OCI-LY7 (cell line): ENCODE measurements at places on chromosomes 7 and 10. TPM values are rescaled to one million over a fixed set of nuclear protein-coding genes. Genes with fewer than 3 reads are reported as not detected.

DNA sequence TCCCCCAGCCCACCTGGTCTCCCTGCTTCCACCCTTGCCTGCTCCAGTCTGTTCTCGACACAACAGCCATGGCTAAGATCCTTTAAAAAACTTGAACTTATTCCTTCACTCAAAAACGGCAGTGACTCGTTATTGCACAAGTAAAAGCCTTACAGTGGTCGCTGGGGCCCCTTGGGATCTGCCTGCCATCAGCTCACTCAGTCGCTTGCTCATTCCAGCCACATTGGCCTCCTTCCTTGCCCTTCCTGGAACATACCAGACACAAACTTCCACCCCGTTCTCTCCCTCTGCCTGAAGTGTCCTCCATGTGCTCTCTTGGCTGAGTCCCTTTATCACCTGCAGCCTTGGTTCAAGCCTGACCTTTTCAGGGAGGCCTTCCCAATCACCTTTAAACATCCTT, 4.7 kb downstream of the CCNY start:
- DNase-seq = no peak

- peak; percentile 71 for DNase-seq
Measured at GRCh38 chr10:44030132-44030531, 354.8 kb downstream of the CXCL12 start.

Gene NCF1
- total RNA-seq = 96.0 and 100 TPM in 2 replicates

DNA sequence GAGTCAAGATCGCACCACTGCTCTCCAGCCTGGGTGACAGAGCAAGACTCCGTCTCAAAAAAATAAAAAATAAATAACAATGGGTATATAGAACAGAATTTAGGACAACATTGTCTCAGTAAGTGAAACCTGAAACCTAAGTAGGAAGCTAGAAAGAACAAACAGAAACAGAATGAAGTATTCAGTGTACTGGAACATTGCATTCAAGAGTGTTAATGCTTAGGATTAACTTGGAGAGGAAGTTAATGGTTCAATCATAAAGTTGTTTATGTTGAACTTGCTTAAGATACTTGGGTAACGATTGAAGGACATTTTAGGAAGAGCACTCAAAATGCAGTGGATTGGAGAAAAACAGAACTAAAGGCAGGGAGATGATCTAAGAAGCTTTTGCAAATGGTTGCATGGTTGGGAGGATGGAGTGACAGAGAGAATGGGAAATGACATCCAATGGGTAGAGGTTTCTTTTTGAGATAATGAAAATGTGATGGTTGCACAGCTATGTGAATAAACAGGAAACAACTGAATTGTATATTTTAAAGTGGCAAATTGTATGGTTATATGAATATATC, 233.7 kb downstream of the ADK start:
- DNase-seq = no peak

GRCh38 chr7:100087055-100087750, 1.6 kb upstream of the COPS6 start:
- no peak for DNase-seq

Gene AKR1C4
- total RNA-seq = not detected in 2 replicates

Gene GNAT3
- total RNA-seq = not detected in 2 replicates
